ENCODE measurements at places on chromosomes 1 and 21.
A peak's percentile ranks its signal among the peaks of the same experiment; 100 is the strongest.

GRCh38 chr1:162823231-162823630 is 32.7 kb downstream of the HSD17B7 start:
- DNase-seq: no peak

DNA sequence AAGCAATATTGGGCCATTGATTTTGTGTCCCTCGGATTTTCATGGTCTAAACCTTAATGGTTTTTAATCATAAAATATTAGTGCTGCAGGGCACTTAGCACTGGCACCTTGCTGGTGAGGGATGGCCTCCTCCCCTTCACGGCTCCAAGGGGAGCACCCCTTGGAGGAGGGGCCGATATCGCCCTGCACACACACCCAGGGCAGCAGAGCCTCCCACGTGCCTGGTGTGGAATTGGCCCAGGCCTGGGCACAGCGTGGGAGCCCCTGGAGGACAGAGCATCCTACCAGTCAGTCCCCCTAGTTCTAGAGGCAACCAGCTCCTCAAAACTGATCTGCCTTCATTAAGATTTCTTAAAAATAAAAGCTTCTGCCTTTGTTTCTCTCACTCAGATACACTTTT is 90.7 kb upstream of the CSF3R start:
- peak; percentile 68 for DNase-seq

DNA sequence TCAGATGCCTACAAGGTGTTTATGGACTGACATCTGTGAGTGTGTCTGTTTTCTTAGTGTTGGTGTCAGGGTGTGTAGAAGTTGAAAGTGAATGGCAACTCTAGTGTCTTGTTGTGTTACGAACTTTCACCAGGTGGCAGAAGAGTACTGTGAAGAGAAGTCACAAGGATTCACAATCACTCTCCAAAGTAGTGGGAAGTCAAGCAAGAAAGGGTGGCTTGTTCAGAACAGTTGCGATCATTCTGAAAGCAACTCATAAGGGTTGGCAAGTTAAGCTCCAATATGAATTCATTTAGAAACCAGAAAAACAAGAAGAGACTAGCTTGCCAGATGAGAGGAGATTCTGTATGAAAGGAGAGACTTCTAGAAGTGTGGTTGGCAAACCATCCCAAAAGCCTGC is 86.1 kb downstream of the FASLG start:
- DNase-seq: no peak

- no peak for DNase-seq
Measured at GRCh38 chr1:17792421-17792820, 37.3 kb downstream of the ACTL8 start.

GRCh38 chr1:158813164-158813563 is 18.0 kb upstream of the MNDA start:
- DNase-seq: no peak

- no peak for DNase-seq
Measured at GRCh38 chr1:182784556-182785171, 4.9 kb upstream of the NPL start.

GRCh38 chr1:205810448-205811157 is 2.4 kb downstream of the SLC41A1 start:
- DNase-seq: no peak

- DNase-seq: no peak
Measured at GRCh38 chr1:24141311-24141997, 1.5 kb downstream of the IL22RA1 start.

DNA sequence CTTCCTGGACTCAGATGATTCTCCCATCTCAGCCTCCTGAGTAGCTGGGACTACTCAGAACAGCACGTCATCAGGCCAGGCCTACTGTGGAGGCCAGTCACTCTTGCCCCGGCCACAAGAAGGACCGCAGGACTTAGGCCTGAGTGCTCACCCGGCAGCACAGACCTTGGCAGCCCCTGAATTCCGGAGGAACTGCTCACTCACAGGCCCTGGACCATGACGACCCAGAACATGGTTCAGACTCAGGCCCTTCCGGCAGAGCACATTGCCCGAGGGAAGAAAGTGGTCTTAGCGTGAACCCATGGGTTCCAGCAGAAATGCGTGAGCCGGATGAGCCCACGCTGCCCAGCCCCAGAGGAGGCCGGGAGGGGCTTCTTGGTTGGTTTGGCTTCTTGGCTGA is 177.3 kb upstream of the TMEM51 start:
- DNase-seq: no peak

- DNase-seq: no peak
Measured at GRCh38 chr1:239225396-239225795, 161.0 kb upstream of the CHRM3 start.

DNA sequence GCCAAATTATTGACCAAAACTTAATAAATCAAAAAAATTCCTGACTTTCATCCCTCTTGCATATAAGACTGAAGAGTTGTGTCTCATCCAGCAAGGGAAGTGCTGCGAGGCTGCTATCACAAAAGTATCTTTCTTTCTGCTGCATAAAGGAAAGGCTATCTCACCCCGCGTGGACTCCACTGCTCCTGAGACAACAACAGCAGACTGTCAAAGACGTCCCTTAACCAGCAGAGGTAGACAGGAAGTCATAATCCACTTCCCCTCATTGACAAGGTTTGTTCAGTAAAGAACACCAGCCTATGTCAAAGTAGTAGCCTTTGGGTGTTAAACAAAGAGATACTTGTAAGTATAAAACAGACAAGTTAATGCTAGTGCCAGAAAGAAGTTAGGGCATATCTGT is 29.4 kb downstream of the VPS26C start:
- DNase-seq: no peak

- no peak for DNase-seq
Measured at GRCh38 chr1:218257971-218258370, 27.1 kb upstream of the RRP15 start.

GRCh38 chr1:233520261-233521191 is 93.4 kb upstream of the KCNK1 start:
- no peak for DNase-seq

DNA sequence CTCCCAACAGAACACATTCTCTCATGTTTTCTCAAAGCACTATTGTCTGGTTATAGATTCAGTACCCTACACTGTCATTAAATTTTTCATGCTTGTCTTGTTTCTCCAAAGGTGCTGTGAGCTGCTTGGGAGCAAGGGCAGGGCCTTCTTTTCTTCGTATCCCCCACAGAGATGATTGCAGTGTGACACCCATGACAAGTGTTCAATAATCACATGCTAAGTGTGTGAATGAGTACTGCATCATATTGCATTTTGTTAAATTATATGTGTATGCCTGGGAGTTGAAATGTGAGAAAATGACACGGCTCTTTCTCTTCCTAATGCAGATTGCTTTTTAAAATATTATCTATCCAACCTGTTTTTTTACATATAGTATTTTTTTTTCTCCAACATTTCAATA is 57.3 kb upstream of the MAGI3 start:
- no peak for DNase-seq

DNA sequence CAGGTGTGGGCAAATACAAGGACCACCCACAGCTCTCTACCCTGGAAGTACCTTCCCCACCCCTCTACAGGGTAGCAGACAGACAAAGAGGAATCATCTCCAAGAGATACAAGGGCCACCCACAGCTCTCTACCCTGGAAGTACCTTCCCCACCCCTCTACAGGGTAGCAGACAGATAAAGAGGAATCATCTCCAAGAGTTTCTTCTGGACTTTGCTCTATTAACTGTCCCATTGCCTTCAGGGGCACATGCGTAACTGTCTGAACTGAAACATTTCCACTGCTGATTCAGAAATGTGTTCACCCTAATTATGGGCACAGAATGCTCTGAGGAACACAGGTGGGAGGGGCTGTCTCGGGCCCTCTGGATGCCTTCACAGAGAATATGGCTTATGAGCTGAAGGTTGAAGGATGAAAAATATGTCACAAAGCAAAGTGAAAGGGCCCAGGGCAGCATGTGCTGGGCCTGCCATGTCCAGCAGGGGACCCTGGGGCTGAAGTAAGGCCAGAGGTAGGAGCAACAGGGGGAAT is 43.9 kb downstream of the ZNF281 start:
- no peak for DNase-seq

GRCh38 chr1:39540504-39541031 is 36.0 kb downstream of the PABPC4 start:
- DNase-seq: no peak

DNA sequence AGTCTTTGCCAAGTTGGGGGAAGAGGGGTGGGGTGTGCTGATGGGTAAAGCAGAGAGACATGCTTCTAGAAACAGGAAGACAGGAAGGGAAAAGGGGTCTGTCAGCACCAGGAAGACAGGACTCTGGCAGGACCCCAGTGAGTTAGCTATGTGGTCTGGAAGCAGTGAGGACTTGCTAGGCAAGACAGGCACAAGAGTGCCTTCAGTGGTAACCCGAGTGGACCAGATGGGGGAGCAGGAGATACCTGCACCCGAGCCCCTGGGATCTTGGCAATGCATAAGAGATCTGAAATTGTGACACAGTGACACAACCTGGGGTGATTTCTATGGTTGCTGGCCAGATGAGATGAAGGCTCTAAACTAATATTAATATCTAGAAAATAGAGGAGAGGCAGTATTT is 7.0 kb downstream of the TLR5 start:
- DNase-seq: no peak

DNA sequence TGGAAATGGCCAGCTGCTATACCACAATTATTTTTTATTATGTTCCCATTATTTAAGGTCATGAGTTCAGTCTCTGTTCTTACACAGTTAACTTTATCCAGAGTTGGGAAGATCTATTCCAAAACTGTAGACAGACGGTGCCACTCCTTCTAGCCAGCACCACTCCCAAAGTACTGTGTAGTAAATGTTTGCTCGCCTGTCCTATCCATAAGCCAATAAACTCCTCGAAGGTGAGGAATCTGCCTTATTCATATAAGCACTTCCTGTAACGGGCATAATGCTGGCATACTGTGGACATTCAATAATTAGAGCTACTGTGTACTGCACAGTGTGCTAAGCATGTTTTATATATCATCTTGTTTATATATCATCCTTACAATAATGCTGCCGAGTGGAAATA is 26.1 kb upstream of the STMN1 start:
- no peak for DNase-seq

DNA sequence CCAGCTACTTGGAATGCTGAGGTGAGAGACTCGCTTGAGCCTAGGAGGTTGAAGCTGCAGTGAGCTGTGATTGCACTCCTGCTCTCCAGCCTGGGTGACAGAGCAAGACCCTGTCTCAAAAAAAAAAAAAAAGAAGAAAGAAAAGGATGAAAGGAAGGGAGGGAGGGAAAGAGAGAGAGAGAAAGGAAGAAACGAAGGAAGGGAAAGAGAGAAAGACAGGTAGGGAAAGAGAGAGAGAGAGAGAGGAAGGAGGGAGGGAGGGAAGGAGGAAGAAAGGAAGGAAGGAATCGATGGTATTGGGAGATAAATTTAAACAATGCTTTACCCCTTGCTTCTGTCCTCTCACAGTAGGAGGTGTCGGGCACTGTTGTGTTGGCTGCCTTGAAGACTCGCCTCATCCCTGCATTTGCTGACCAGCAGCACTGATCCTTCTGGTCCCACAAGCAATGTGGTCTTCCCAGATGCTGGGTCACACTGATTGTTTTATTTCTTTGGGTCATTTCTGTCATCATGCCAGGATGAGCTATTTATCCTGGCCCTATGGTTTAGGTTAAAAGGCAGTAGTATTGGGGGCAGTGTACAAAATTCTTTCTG is 30.9 kb downstream of the GPR137B start:
- DNase-seq: no peak

- peak; percentile 53 for DNase-seq
Measured at GRCh38 chr1:3886691-3887090, 13.4 kb downstream of the C1orf174 start.

DNA sequence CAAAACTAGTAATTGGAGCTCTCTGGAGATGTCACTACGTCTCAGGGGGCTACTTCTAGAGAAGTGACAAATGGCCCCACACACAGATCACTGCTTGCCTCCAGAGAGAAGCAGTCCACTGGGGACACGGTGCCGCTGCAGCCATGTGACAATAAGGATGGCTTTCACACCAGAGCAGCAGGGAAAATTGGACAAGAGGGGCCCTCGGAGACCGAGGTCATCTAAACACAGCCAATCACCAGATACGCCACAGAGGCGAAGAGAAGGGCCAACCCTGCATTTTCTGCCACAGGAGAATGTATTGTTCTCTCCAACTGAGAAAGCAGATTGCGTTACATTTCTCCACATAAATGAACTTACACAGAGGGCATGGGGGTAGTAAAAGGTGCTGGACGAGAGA is 51.2 kb upstream of the TIAM1 start:
- DNase-seq: no peak

GRCh38 chr1:221514806-221515205 is 227.1 kb downstream of the DUSP10 start:
- DNase-seq: no peak

DNA sequence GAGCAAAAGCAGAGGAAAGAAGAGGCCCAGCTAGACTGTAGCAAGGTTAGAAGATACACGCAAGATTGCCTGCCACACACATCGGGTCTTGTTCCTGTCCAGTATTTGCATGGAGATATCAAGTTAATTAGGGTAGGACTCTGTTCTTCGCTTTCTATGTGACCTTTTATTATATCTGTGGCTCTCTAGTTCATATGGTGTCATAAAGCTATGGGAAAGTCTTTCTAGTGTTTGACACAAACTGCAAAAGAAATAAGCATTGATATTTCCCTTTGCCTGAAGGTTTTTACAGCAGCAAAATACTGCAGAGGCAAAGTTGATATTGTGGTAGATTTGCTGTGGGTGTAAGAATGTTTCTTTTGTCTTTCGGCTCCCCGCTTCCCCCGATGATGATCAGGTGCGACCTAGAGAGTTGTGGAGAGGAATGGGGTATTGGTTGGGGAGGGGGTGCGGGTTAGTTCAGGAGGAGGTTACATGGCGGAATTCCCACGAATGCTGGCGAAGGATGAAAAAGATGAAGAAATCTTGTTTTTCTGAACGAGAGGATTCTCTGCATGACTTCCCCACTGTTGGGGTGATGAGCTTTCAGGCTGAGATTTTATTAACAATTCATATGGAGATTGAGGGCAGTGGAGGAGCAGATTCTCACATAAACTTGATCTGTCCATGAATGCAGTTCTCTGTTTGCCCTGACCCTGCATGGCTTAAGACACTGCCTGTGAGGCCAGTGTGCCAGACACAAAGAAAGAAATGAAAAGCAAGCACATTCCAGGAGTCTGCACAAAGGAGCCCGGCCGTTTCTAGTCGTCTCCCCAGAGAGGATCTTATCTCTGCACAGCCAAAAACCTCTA is 550.2 kb downstream of the USP25 start:
- no peak for DNase-seq

DNA sequence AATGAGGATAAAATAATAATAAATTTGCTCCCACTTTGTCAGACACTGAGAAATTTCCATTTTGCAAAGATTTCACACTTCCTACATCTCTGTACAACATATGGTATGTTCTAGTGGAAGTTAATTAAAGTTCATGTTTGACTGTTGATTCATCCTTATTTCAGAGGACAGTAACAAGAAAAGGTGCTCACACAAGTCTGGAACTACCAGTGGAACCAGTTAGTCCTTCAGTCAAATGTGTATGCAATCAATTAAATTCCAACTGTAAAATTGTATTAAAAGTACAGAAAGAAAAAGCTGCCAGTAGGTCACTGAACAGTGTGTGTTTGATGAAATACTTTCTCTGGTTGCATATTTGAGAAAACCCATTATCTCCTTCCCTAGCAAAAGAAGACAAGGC is 496.0 kb upstream of the PKN2 start:
- no peak for DNase-seq

GRCh38 chr21:14962217-14962616 is 102.6 kb downstream of the NRIP1 start:
- no peak for DNase-seq

- no peak for DNase-seq
Measured at GRCh38 chr1:82542766-82543165, 742.0 kb downstream of the ADGRL2 start.

- no peak for DNase-seq
Measured at GRCh38 chr1:33008051-33008914, 28.4 kb downstream of the AK2 start.

GRCh38 chr21:36661511-36662309 is 37.2 kb upstream of the SIM2 start:
- DNase-seq: no peak

GRCh38 chr1:39976732-39977131 is 21.8 kb downstream of the MFSD2A start:
- DNase-seq: no peak
